ENCODE measurements at places on chromosomes 16 and 17. TPM values are rescaled to one million over a fixed set of nuclear protein-coding genes. Genes with fewer than 3 reads are reported as not detected.

GRCh38 chr16:30918614-30919013 is 4.8 kb upstream of the FBXL19 start:
- DNase-seq = no peak
- no peaks in the 10 kb centered on the region for H3K27me3 ChIP-seq
- H3K36me3 ChIP-seq = no peaks in the 10 kb centered on the region

TMEM238L gene
- total RNA-seq = not detected

VTN gene
- 139 TPM for total RNA-seq

DNA sequence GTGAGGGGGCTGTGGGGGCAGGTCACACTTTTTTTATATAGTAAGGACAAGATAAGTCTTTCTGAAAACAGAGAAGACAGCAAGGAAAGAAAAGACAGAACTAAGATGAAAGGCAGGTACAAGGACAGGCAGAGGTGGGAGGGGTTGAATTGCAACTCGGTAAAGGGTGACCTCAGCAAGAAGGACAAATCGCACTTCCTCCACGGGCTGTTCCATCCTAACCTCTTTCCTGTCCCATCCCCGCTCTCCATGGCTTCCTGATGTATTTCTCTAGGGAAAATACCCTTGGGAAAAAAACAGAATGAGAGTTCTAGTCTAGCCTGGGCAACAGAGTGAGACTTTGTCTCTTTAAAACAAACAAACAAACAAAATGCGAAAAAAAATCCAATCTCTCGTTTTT is 57.3 kb downstream of the ARHGAP17 start:
- peaks cover 34% of the 10 kb centered on the region for H3K36me3 ChIP-seq
- no peak overlapping the region for H3K4me3 ChIP-seq
- no peaks in the 10 kb centered on the region for H3K27me3 ChIP-seq
- DNase-seq = no peak
- H3K4me1 ChIP-seq = no peaks in the 10 kb centered on the region

SLC9A5 gene
- 3.4 TPM for total RNA-seq

IGF2BP1 gene
- 326 TPM for total RNA-seq

- no peaks in the 10 kb centered on the region for H3K27me3 ChIP-seq
- H3K27ac ChIP-seq = no peak overlapping the region
- no peak for DNase-seq
- H3K4me1 ChIP-seq = peaks cover 2% of the 10 kb centered on the region
- peaks cover under 1% of the 10 kb centered on the region for H3K36me3 ChIP-seq
Measured at GRCh38 chr17:41048441-41048840, 1.3 kb upstream of the KRTAP2-1 start.

DNA sequence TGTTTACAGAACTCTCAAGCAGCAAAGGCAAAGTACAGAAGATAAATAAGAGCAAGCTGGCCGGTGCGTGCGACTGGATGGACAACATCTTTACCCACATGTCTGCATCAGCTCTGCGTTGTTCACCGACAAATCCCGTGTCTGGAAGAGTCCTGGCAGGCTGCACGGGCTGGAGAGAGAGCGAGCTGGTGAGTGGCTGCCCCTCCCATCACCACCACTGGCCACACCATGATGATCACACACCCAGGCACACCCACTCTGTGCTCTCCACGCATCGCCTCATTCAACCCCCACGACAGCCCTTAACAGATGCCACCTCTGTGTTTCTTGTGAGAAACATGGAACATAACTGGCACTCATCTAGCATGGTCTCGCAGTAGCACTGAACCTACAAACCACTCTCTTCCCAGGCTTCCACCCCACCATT is 59.2 kb downstream of the ANKRD11 start:
- peaks cover 8% of the 10 kb centered on the region for H3K36me3 ChIP-seq
- no peak overlapping the region for H3K27ac ChIP-seq
- no peak overlapping the region for H3K4me3 ChIP-seq
- H3K27me3 ChIP-seq = no peaks in the 10 kb centered on the region

DNA sequence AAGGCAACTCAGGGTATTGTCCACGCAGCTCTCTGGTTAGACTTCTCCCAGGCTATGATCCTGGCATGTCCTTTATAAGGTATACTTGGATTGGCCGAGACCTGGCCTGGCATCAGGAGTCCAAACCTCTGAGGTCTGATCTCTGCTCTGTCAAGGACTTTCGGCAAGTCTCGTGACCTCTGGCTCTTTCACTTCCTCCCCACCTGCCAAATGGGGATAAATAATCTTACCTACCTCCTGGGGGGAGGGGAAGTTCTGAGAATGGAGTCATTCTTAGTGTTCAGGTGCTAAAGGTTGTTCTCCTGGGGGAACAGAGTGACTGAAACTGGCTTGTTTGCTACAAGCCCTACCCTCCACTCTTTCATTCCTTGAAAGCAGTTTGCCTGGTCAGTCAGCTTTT is 7.6 kb downstream of the ATXN1L start:
- no peak for DNase-seq
- peak overlapping the region; percentile 69 for H3K27ac ChIP-seq
- H3K4me1 ChIP-seq = peaks cover 10% of the 10 kb centered on the region
- no peaks in the 10 kb centered on the region for H3K27me3 ChIP-seq
- H3K36me3 ChIP-seq = peaks cover 15% of the 10 kb centered on the region

DNA sequence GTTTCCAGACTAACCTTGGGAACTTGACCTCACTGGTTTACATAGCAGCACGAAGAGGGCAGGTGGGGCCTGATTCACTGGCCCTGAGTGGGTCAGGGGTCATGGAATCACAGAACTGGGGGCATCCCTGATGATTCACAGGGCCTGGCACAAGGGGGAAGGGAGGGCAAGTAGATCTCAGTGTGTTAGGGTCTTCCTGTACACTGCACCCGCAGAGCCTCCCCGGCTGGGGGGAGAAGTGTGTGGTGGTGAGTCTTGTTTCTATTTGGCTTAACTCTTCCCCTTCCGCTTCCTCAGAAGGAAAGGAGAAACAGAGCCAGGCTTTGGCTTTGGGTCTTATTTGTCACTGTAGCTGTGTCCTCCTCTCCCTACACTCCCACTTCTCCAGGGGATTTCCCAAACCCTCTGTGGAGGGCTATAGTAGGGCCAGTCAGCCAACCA is 3.7 kb downstream of the STARD3 start:
- H3K27ac ChIP-seq = no peak overlapping the region
- no peaks in the 10 kb centered on the region for H3K36me3 ChIP-seq
- no peak overlapping the region for H3K4me3 ChIP-seq
- no peak for DNase-seq
- H3K4me1 ChIP-seq = peaks cover 19% of the 10 kb centered on the region
- H3K27me3 ChIP-seq = no peaks in the 10 kb centered on the region

DNA sequence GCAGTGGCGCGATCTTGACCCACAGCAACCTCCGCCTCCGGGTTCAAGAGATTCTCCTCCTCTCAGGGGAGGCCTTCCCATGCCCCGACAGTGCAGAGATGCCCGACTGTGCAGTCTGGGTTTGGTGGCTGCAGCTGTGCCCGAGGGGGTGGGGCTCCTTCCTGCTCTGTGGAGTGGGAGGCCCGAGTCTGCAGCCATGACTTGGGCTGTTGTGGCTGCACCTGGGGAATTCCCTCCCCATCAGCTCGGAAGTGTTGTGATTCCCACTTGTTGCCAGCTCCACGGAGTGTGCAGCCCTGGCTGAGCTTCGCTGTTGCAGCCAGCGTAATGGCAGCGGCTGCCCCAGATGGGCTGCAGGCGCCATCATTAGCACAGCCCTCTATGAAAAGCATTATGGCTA is 66.4 kb upstream of the SMIM36 start:
- H3K36me3 ChIP-seq = no peaks in the 10 kb centered on the region
- no peaks in the 10 kb centered on the region for H3K4me1 ChIP-seq
- no peak overlapping the region for H3K27ac ChIP-seq

- no peaks in the 10 kb centered on the region for H3K27me3 ChIP-seq
- peaks cover 4% of the 10 kb centered on the region for H3K4me1 ChIP-seq
- H3K36me3 ChIP-seq = peaks cover 27% of the 10 kb centered on the region
- H3K4me3 ChIP-seq = no peak overlapping the region
Measured at GRCh38 chr16:84059111-84059510, 16.5 kb upstream of the SLC38A8 start.

DNA sequence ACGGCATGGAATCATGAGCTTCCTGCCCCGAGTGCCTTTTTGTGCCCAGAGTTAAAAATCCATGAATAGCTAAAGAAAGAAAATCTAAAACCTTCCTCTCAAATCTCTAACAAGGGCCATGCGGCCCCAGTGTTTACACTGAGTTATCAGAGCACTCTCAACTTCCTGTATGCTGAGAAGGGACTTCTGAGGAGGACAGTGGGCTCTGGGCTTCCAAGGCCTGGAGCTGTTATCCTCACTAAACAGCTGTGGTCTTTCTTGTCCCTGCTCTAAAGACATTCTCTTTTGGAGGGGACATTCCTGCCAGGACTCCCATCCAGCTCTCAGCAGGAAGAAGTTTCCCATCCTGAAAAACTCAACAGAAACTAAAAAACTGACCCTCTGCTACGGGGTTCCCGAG is 135.6 kb downstream of the AATF start:
- no peak for DNase-seq
- no peaks in the 10 kb centered on the region for H3K27me3 ChIP-seq
- no peak overlapping the region for H3K4me3 ChIP-seq
- H3K36me3 ChIP-seq = peaks cover 13% of the 10 kb centered on the region
- peaks cover 28% of the 10 kb centered on the region for H3K4me1 ChIP-seq
- peak overlapping the region; percentile 70 for H3K27ac ChIP-seq

- peak overlapping the region; percentile 88 for H3K4me3 ChIP-seq
- no peak for DNase-seq
- peaks cover under 1% of the 10 kb centered on the region for H3K36me3 ChIP-seq
- no peaks in the 10 kb centered on the region for H3K27me3 ChIP-seq
- H3K4me1 ChIP-seq = peaks cover 21% of the 10 kb centered on the region
- peak overlapping the region; percentile 96 for H3K27ac ChIP-seq
Measured at GRCh38 chr17:10698096-10698818, 863 bp downstream of the ADPRM start.

KIF2B gene
- total RNA-seq = not detected

NOTUM gene
- 0.60 TPM for total RNA-seq

GRCh38 chr17:60158751-60159478 is 9.1 kb downstream of the CA4 start:
- H3K27ac ChIP-seq = no peak overlapping the region
- H3K27me3 ChIP-seq = peaks cover 52% of the 10 kb centered on the region
- H3K4me3 ChIP-seq = no peak overlapping the region
- H3K4me1 ChIP-seq = peaks cover 12% of the 10 kb centered on the region
- DNase-seq = no peak
- no peaks in the 10 kb centered on the region for H3K36me3 ChIP-seq

LRRC75A gene
- total RNA-seq = 9.7 TPM

GRCh38 chr17:66727634-66728570 is 107.0 kb upstream of the CACNG5 start:
- H3K27me3 ChIP-seq = no peaks in the 10 kb centered on the region
- peak; percentile 41 for DNase-seq
- H3K27ac ChIP-seq = no peak overlapping the region
- H3K36me3 ChIP-seq = no peaks in the 10 kb centered on the region
- H3K4me3 ChIP-seq = no peak overlapping the region

DNA sequence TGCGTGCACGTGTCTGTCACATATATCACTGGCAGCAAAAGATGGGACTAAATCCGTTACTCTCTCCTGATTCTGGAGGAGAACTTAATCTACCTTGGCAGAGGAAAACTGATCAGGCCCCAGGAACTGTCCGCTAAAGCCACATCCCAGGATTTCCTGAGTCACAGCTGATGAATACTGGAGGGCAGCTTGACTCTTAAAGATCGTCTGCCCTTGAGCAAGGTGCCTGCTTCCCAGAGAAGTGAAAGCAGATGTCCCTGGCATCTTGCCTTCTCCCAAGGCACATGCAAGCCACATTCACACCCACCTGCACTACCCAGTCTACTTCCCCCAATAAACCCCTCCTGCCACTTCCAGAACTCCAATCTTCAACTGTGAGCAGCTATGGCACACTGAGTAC is 99.8 kb downstream of the CPPED1 start:
- DNase-seq = no peak
- H3K27ac ChIP-seq = no peak overlapping the region
- no peaks in the 10 kb centered on the region for H3K36me3 ChIP-seq
- H3K4me3 ChIP-seq = no peak overlapping the region

DNA sequence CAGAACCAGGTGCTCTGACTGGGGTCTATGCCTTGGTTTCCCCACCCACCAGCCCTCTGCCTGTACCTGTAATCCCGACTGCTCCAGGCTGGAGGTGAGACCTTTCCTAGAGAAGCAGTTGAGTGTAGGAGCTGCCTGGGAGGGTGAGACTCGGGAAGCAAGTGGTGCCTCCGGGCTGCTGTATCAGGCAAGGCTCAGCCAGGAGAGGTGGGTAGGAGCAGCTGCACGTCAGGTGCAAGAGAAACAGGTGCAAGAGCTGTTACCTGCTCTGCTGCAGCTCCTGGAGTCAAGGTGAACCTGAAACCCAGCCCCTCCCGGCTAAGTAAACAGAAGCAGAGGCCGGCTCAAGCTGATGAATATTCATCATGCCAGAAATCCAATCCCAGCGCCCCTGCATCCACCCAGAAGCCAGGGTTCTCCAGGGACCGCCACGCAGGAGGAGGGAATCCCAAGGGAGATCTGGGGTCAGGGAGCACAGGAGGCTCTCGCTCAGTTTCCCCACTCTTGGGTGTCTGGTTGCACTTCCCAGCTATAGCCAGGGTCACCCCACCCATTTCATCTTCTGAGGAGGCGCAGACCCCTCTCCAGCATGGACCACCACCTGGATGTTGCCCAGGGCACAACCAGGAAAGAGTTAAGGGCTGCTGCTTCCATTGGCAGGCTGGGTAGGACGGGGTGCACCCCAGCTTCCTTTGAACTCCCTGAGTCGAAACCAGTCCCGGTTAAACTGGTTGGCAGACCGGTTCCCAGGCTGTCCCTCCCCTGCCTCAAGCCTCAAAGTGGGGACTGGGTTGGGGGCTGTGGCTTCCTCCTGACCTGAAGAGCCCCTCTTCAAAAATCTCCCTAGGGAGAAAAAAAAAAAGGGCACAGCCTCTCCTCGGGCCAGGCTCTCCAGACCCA is at the start of gene PRR15L:
PRR15L (minus strand) TSS at position 293 of the 900 bp plus-strand sequence. CDS start 4,649 bp downstream, outside the sequence.
- peak within 1 kb of the TSS; percentile 80 for H3K4me3 ChIP-seq
- peaks cover 55% of the 10 kb centered on the region for H3K4me1 ChIP-seq
- peaks cover 4% of the 10 kb centered on the region for H3K36me3 ChIP-seq
- H3K27me3 ChIP-seq = no peaks in the 10 kb centered on the region

- peaks cover 75% of the 10 kb centered on the region for H3K27me3 ChIP-seq
- DNase-seq = no peak
- H3K36me3 ChIP-seq = no peaks in the 10 kb centered on the region
- H3K4me1 ChIP-seq = peaks cover 7% of the 10 kb centered on the region
- H3K4me3 ChIP-seq = peak overlapping the region; percentile 35
Measured at GRCh38 chr17:39222866-39223834, 2.6 kb downstream of the STAC2 start.

DNA sequence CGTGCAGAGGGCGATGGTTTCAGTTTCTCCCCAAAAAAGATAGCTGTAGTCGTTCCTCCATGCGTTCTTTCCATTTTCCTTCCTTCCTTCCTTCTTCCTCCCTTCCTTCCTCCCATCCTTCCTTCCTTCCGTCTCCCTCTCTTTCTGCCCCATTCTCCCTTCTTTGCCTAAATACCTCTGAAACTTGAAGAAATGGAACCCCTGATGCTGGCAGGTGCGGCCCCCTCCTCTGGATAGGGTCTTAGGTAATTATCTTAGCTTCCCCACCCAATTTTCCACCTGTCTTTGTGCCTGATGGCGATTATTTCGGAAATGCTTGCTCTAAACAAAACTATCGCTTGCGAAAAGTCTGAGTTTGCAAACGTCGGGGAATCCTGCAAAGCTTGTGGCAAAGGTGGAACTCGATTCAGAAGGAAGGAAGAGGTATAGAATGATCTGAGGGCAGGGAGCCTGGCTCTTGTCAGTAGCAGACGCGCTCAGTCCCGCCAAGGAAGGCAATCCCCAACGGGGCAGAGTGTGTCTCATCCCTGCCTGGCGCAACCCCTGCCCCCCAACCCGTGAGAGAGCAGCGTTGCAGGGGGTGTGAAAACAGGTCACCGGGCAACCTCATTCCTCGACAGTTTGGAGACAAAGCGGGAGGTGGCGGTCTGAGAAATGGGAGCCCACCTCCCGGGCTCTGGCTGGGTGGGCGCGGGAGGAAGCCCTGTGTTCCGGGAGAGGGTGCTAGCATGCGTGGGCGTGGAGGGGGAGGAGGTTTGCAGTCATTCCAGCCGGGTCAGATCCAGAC is 2.9 kb upstream of the CBX8 start:
- peaks cover 18% of the 10 kb centered on the region for H3K4me1 ChIP-seq
- peaks cover 56% of the 10 kb centered on the region for H3K27me3 ChIP-seq
- H3K36me3 ChIP-seq = no peaks in the 10 kb centered on the region
- peak overlapping the region; percentile 11 for H3K27ac ChIP-seq
- no peak overlapping the region for H3K4me3 ChIP-seq
